ENCODE measurements at places on chromosomes 6 and 20.

DNA sequence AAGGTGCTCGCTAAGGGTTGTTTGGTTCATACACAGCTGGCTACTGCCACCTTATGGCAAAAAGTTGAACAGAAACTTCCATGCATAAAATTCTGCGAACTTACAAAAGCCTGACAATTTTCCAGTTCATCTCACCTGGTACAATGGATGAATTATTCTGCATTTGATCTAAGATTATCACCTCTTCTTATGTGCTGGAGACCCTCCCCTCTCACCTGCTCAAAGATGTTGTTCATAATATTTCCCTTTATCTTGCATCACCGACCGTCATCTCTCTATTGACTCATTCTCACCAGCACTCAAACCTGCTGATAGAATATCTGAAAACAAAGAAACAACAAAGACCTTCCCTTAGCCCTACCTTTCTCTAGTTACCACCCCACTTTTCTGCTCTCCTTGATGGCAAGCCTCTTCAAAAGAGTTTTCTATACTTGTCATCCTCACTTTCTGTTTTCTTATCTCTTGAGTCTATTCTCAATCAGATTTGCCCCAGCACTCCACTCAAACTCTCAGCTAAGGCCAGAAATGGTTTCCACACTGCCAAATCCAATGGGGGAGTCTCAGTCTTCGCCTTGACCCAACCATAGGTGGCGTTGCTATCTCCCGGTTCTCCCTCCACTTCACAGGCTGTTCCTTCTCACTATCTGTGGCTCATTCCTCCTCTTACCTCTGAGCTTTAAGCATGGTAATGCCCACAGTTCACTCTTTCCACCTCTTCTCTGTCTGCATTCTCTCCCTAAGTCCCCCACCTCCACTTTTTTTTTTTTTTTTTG lies 25.8 kb downstream of the SNRNP48 start:
- no peak for DNase-seq

DNA sequence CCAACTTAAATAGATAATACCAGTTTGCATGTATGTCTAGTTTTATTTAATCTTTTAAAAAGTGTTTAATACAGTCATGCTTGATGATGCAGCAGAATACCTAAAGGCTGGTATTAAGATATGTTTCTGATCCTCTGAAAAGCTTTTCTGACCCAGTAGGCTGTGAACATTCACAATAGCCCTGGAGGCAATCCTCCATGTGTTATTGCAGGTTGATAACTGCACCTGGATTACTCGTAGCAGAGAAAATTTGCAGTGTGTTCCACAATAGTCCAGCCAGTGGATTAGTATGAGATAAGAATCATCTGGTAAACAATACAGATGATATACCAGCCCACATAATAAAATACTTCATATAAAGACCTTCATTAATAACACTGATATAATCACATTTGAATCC lies 178.9 kb upstream of the RNF217 start:
- DNase-seq: no peak

- no peak for DNase-seq
Observed at GRCh38 chr6:113077794-113078193, 730.7 kb downstream of the RFPL4B start.

DNA sequence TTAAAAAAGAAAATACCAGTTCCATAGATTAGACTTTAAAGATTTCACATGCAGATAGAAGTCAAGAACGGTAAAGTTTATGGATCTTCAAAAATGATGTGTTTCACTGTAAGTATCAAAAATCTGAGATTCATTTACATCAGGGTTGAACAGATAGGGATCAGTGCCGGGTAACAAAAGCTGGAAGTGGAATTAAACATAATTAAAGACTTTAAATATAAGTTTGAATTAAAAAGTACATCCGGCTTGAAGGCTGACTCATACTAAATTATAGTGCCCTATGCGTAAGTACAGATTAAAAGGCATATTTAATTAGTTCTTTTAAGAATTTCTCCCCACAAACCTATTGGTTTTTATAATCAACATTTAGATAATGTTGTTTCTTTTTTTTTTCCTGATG lies 312.7 kb downstream of the PRL start:
- no peak for DNase-seq

All from cortex of kidney (tissue), 1 donor.